ENCODE measurements at places on chromosomes 4 and X.

GRCh38 chr4:5912614-5913019 is 19.7 kb upstream of the CRMP1 start:
- no peak for DNase-seq

DNA sequence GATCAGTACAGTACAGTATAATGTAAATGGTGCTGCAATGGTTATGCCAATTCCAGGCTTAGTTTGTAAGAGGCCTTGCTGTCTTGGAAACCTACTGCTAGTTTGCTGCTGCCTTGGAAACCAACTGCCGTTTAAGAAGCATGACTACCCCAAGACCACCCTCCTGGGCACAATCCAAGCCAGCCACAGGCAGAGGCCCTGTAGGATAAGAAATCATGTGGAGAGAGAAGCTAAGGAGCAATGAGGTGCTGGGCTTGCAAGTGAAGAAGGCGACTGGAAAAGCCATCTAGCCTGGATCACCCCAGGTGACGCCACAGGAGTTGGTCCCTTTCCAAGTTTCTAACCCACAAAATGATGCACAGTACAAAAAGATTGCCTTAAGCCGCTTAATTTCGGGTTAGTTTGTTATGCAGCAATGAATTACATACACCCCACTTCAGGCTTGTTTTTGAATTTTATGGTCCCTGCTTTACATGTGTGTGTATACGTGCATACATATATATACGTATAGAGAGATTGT is 16.9 kb downstream of the ZFP42 start:
- no peak for DNase-seq

GRCh38 chr4:142846108-142846728 is at the start of gene INPP4B:
INPP4B (minus strand) TSS chr4:142846301.
- peak; percentile 18 for DNase-seq

DNA sequence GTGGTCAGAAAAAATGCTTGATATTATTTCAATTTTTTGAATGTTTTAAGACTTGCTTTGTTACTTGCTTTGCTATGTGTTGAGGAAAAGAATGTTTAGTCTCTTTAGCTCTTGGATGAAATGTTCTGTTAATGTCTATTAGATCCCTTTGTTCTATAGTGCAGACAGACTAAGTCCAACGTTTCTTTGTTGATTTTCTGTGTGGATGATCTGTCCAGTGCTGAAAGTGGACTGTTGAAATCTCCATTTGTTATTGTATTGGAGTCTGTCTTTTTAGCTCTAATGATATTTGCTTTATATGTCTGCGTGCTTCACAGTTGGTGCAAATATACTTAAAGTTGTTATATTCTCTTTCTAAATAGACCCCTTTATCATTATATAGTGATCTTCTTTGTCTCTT is 220.6 kb downstream of the GUCY2F start:
- no peak for DNase-seq

GRCh38 chr4:159823743-159824142 is 720.9 kb downstream of the RAPGEF2 start:
- DNase-seq: no peak

GRCh38 chr4:22707390-22707789 is 14.7 kb downstream of the GBA3 start:
- DNase-seq: no peak

- no peak for DNase-seq
These were observed 40.0 kb downstream of the ARSD start for GRCh38 chrX:2889045-2889605.

GRCh38 chr4:153758688-153759406 is 977 bp downstream of the RNF175 start:
- no peak for DNase-seq

DNA sequence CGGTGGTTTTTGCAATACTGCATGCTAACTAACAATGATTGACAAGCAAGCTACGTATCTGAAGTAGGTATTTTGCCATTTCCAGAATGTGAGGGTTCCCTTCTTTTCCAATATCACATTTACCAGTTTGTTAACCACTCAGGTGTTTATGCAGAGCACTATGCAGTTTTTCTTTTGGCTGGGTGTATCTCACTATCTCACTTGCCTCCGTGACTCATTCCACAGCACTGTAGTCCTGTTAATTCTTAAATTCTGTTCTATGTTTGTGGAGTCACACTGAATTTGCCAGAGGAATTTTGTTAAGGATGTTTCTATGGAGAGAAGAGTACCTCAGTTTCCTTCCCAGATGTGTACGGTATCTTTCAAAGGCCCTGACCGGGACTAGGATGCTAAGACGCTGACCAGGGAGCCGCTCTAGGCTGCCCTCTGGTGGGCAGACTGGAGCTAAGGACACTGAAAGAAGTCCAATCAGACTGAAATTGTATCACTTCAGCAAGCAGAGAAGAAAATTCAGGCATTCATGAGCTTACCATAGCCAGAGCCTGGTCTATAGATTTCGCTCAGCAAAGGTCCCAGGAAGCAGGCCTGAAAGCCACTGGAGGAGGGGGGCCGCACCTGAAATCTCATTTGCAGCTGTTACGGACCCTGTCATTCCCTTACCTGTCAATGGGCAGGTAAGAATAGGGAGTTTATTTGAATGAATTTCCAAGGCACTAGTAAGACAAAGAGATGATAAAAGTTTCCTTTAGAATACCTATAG is 388.4 kb upstream of the SPOCK3 start:
- DNase-seq: peak; percentile 77
